Bone marrow (tissue), 2 donors: ENCODE measurements at places on chromosomes 4 and X.

DNA sequence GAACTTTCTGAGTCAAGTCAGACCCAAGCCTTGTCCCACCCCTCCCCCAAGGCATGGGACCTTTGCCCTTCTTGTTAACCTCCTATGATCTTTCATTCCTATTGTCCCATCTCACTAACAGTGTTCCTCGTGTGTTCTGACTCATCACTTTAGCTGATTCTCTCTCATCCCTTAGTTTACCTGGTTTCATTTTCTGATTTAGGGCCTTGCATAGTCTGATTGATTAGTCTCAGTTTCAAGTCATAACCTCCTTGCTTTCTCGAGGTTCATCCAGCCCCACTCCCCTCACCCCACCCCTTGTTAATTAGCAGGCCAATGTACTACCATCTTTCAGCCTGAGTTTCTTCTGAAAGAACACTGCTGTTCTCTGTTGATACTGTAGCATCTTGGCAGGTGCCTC lies 517.4 kb downstream of the RPA4 start:
- no peak for DNase-seq

GRCh38 chr4:154490234-154490582 lies 1.4 kb downstream of the DCHS2 start:
- DNase-seq: no peak

DNA sequence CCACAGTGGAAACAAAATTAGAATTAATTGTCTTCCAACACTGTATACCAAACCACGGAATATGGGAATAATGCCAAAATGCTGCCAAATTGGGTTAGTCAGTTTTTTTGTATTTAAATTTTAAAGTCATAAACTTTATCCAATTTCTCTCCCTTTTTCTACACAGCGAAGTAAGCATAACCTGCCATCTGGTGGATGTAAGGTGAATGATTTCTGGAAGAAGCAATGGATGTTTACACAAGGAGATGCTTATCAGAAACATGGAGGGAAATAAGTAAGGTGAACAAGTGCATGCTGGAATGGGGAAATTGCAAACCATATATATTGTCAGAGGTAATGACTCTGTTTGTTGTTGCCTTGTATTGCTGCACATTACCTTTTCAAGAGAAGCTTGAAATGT lies 691.9 kb downstream of the TECRL start:
- DNase-seq: no peak

- DNase-seq: no peak
Measured at GRCh38 chrX:105191878-105192277, 28.6 kb downstream of the TEX13A start.

DNA sequence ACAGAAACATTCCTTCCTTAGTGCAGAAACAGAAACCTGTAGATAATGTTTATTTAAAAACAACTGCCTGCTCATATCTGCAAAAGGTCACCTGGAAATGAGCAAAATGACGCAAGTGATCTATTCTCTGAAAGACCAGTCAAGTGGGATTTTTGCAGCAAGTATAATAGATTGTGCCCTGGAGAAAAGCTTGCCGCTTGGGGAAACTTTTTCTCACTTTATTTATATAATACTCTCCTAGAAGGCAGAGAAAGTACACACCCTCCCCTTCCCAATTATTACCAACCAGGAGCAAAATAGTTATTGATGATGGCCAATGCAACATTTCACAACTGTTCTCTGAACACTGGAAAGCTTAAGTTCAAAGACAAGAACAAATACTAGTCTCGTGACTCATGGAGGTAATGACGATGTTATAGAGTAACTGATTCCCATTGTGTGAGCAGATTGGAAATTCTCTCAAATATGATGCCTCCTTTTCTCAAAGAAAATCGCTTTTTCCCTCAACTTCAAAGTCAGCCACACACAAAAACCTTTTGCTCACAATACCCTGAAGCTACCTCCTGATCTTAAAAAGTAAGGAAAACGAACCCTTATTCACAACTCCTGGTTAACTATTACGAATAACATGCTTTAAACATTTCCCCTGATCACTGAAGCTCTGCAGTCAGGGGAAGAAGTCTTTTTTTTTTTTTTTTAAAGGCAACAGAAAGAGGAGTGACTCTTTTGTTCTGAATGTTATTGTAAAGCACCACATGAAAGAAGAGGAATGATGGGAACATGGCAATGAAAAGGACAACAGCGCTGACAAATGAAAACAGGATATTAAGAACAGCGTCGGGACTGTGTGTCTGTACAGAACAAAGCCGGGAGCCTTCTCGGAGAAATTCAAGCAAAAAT lies 41.0 kb downstream of the MID1 start:
- DNase-seq: no peak

GRCh38 chr4:53916431-53916889 lies 147.9 kb downstream of the CHIC2 start:
- no peak for DNase-seq

GRCh38 chrX:1434871-1435240 lies 17.9 kb downstream of the ASMTL start:
- DNase-seq: no peak
